ENCODE measurements at places on chromosomes 7 and 10.
A peak's percentile ranks its signal among the peaks of the same experiment; 100 is the strongest.

- DNase-seq = peak; percentile 11
These were observed 94.5 kb downstream of the MAD1L1 start for GRCh38 chr7:2138146-2138765.

DNA sequence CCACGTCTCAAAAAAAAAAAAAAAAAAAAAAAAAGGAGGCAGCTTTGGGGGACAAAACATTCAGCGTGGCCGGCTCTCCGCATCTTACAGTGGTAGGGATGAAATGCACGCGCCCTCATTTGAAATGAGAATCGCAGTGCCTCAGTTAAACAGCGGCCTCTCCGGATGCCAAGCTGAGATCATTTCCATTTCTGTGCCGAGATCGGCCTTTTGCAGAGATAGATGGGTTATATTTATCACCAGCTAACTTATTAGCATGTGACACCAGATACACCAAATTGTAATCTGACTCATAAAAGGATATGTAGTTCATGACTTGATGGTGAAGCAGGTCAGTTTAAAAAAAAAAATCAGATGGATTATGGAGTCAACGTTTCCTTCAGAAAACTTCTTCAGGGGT, 138.7 kb downstream of the CUX1 start:
- DNase-seq = no peak

DNA sequence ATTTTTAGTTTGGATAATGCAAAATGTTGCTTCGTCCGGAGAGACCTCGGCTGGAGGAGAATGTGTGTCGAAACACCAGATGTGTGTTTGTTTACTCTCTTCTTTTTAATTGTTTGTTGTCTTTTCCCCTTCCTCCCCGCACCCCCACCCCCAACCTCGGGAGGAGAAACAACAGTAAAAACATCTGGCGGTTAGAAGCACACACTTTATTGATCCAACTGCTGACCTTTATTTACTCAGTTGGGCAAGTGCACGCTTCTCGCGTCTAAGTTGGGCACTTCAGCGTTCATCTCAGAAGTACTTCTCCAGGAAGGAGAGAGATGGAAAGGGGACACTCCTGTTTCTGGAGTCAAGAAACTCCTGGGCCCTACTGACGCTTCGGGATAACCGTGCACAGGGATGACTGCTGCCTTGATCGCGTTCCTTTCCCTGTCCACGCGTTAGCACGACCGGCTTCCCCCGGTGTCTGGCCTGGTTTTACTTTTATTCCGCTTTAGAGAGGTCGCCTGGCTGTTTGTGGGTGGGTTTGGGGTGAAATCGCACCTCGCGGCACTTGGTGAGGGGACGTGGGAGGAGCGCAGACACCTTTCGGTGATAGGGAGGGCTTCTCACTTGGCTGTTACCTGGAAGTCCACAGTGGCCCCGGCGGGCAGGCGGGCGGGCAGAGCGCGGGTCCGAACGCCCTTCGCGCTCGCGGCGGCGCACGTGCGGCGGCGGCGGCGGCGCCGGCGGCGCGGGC, 168.3 kb upstream of the PPP1R3A start:
- DNase-seq = no peak

- no peak for DNase-seq
These were observed 12.8 kb upstream of the FMC1 start for GRCh38 chr7:139328375-139328774.

GRCh38 chr7:112009081-112009480, 197.1 kb downstream of the DOCK4 start:
- no peak for DNase-seq

GRCh38 chr7:37488163-37488764, 39.6 kb upstream of the ELMO1 start:
- no peak for DNase-seq

DNA sequence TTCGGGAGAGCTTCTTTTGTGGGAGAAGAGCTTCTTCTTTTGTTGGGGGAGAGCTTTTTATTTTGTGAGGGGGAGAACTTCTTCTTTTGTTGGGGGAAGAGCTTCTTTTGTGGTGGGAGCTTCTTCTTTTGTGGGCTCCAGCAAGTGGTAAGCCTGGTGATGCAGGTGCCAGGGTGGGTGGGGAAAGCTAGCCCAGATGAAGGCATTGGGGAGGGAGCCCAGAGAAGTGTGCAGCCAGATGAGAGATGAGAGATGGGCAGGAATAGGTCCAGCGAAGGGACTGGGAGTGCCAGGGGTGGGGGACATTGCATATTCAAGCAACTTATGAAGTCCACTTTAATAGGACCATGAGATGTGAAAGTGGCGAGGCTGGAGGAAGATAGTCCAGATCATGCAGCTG, 9.7 kb downstream of the ADRA2A start:
- no peak for DNase-seq

DNA sequence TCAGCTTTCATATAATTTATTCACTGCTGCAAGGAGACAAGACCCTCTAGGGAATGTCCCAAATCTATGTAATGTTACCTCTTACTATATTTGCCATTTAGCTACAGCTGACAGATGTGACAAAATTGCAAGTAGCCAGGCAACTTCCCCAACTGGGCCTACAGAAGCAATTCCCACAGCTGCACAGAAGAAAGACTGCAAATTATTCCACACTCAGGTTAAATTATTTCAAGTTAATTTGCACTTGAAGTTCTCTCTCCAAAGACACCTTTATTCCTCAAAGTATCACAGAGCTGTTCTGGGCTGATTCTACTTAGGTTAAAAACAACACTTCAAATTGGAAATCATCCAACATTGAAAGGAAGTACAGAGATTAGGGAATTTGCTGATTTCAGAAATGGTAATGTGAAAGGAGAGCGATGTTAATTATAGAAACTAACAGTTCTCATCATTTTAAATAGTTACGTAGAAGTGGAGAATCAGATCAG, 133.6 kb downstream of the THSD7A start:
- no peak for DNase-seq

- DNase-seq = no peak
These were observed 48.7 kb downstream of the VIPR2 start for GRCh38 chr7:159095979-159096411.

DNA sequence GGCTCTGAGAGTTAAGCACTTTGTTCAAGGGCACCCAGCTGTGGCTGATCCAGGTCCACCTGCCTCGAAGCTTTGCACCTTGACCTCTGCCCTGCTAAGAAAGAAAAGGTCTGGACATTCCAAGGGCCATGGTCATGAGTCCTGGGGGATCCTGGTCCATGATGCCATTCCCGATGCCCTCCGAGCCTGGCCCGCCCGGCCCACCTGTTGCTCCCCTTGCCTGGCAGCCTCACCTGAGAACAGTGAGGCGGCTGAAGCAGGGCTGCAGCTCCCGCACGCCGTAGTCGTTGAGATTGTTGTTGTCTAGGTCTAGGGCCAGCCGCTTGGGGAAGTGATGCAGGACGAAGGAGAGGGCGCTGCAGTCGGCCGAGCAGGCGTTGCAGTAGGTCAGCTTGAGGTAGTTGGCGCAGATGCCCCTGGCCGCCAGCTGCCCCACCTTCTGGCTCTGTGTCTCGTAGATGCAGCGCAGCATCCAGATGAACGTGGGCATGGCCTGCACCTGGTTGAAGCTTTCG, 27.5 kb downstream of the NOD1 start:
- DNase-seq = no peak

- no peak for DNase-seq
These were observed 10.0 kb downstream of the FAM171A1 start for GRCh38 chr10:15361131-15361530.

DNA sequence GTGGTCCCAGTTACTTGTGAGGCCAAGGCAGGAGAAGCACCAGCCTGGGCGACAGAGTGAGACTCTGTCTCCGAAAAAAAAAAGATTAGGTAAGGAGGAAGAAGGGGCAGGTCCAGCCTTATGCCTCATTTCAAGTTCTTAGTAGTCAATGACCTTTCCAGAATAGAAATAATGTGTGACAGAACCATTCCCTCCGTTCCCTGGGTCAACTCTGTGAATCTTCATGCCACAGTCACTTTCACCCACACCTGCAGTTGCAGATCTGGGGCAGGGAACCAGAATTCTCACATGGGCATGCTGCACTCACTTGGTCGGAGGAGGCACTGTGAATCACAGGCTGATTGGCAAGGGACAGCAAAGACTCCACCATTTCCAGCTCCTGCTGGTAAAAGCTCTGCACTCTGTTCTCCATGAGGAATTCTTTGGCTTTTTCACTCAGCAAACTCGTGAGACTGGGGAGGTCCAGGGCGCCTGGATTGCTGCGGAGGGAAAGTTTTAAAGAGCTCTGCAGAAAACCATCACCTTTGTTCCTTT, 20.7 kb downstream of the STN1 start:
- no peak for DNase-seq

- no peak for DNase-seq
These were observed 59.9 kb upstream of the TM9SF3 start for GRCh38 chr10:96646751-96647166.

- DNase-seq = no peak
These were observed 322.2 kb downstream of the BMPER start for GRCh38 chr7:34227525-34227924.

DNA sequence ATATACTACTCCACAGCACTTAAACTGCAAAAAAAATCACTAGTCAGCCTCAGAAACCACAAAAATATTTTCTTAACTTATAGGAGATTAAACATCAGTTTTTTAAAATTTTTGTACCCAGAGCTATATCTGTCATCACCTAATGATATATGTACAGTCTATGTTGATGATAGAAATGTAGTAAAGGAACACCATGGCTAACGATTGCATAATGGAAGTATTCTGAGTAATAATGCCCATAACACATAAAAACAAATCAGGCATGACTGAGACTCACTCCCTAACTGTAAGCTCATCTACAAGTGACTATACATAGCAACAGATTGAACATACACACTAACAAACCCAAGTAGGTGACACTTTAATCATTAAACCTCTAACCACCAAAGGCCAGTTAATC, 51.3 kb downstream of the TSPAN12 start:
- no peak for DNase-seq

GRCh38 chr10:86001521-86001920, 365.1 kb downstream of the GRID1 start:
- DNase-seq = no peak

DNA sequence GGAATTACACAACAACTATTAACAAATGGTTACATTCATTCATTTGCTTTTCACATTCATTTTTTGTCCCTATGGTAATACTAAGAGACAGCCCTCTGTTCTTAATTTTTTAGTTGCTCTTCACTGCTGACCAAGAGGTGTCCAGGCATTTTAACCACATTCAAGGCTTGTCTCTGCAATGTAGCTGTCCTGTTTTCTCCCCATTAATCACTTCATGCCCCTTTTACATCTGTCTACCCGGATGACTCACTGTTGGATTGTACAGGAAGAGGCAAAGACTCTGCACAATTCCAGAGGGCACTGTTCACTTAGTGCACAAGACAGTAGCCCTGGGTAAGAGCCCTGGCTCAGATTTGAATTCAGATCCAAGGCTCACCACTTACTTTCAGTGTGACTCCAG, 168.5 kb downstream of the NOC3L start:
- DNase-seq = no peak

DNA sequence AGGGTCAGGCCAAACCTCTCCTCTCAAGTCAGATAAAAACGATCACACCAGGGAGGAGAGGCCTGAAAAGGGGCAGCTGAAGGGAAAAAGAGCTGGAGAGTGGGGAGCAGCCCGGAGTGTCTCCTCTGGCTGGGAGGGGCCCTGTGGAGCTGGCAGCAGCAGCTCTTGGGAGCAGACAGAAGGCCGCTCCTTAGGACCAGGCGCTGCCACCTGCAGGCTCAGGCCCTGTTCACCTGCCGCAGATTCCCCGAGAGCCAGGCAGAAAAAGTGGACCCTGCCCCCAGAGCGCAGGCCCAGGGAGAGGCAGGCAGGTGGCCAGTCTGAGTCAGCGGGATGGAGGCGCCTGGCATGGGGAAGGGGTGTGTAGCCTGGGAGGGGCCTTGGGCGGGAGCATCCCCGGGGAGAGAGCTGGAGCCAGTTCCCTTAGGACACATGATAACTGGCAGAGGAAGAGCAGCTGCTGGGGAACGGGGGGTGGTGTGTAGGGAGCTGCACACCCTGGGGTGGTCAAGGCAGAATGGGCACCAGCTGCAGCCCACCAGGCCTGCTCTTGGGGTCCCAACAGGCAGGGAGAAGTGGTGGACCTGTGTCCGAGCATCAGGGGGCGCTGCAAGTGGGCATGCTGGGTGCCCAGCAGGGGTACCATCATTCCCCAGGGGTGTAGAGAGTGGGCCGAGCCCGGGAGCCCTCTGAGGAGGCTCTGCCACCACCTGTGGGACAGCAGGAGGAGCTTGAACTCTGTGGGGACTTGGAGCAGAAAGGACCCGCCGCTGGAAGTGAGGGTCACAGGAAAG, 177.2 kb upstream of the RHEB start:
- no peak for DNase-seq

- DNase-seq = no peak
These were observed 1181.6 kb downstream of the DNAJB9 start for GRCh38 chr7:109751241-109751640.

DNA sequence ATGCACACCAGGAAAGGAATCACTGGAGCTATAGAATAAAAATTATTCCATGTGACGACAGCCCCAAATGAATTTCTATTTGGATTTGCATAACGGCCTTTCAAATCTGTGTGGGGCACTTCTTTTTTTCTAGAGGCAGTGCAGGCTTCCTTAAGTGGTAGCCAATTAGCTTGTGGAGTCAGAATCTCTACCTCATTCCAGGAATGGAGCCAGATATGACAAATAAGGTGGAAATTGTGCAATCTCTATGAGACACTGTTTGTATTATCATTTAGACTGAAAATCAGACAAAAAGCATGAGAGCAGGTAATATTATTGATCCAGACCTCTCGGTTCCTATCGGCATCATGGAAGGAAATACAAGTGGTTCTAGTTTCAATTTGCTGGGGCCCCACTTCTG, 78.7 kb downstream of the BEND7 start:
- DNase-seq = no peak

DNA sequence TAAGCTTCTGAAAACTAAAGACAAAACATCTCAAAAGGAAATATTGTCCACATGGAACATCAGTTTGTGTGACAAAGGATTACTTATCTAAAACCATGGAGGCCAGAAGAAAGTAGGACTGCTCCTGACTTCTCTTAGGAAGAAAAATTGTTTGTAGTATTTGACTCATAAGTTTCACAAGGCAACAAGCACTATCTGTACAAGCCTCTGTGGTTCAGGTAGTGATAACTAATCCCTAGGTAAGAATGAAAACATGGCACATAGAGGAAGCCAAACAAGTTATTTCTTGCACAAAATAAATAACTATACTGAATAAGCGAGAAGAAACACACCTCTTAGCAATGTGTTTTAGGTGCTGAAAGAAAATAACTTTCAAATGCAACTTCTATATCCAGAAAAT, 30.3 kb downstream of the TFPI2 start:
- no peak for DNase-seq

DNA sequence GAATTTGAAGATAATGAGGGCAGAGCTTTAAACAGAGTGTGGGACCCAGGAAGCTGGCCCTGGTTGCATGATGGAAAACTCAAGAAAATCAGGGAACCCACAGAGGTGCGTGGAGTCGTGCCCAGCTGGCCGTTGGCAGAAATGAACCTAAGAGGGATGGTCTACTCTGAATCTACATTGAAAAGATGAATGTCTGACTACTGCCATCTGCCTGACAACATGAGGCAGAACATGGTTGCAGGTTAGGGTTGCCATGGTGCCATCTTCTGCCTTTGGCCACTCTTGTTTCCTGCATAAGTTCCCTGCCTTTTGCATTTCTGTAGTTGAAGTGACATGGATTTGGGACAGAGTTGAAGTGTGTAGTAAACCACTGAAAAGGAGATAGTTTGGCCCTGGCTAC, 138.5 kb upstream of the COBL start:
- DNase-seq = no peak

GRCh38 chr10:3136763-3137611, 35.6 kb downstream of the PITRM1 start:
- DNase-seq = no peak

- DNase-seq = no peak
These were observed 107.3 kb downstream of the CELF2 start for GRCh38 chr10:11125004-11125403.

GRCh38 chr10:7310076-7310475, 100.8 kb downstream of the SFMBT2 start:
- no peak for DNase-seq

Data from stimulated activated CD4-positive, alpha-beta T cell treated with anti-CD3 and anti-CD28 coated beads, Interleukin-1b, Interleukin-23, amount 100 ng/mL, for 1 hour (primary cell).